Daoy (cell line): ENCODE measurements at places on chromosomes 7 and 10.
A peak's percentile ranks its signal among the peaks of the same experiment; 100 is the strongest.

- no peak for DNase-seq
Observed at GRCh38 chr10:28811639-28812349, 134.5 kb downstream of the BAMBI start.

DNA sequence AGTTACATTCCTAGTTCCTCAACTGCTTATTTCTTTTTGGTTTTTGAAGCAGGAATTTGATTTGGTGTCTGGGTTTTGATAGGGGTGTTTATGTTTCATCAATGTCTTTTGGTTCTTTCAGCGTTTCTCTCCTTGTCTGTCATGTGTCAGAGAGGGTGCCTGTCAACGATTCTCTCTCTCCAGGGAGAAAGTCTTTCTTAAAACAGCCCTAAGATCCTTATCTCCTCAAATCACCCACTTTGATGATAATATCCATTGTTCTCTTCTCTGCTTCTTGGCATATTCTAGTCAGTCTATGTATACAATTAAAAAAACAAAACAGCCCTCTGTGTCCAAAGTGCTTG lies 77.2 kb downstream of the TCF7L2 start:
- no peak for DNase-seq

- DNase-seq, result peak; percentile 96
Observed at GRCh38 chr10:58435297-58435985, 50.2 kb downstream of the TFAM start.

- DNase-seq, result peak; percentile 97
Observed at GRCh38 chr10:29658984-29659965, 24.5 kb upstream of the SVIL start.

- no peak for DNase-seq
Observed at GRCh38 chr7:93985101-93985500, 19.1 kb downstream of the BET1 start.

DNA sequence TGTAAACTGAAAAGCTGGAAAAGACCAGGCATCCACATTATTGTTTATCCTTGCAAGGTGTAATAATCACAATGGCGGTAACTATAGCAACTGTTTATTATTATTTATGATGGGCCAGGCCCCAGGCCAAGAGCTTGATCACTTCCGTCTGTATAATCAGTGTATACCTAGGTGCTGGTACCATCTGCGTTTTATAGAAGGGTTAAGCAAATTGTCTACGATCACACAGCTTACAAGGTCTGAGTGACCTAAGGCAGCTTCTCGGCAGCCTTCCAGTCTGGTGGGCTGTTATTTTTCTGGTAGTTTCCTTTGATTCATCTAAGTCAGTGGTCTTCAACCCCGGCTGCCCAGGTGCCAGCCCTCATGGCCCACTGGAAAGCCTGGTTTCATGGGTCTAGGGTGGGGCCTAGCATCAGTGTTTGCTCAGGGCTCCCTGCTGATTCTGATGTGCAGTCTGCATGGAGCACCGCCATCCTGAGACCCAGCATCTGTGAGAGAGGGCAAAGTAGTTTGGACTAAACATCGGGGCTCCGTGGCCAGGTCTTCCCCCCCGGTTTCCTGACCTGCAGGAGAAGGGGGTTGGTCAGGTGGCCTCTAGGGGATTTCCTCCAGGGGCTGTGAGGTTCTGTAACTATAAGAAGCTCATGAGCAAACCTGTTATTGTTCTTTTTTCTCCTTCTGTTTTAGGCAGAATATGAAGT lies 146.4 kb downstream of the RGS10 start:
- DNase-seq, result no peak

GRCh38 chr7:77330169-77330882 lies 85.8 kb downstream of the GSAP start:
- DNase-seq, result peak; percentile 81

- no peak for DNase-seq
Observed at GRCh38 chr7:75532639-75533038, 40.5 kb downstream of the SPDYE5 start.

DNA sequence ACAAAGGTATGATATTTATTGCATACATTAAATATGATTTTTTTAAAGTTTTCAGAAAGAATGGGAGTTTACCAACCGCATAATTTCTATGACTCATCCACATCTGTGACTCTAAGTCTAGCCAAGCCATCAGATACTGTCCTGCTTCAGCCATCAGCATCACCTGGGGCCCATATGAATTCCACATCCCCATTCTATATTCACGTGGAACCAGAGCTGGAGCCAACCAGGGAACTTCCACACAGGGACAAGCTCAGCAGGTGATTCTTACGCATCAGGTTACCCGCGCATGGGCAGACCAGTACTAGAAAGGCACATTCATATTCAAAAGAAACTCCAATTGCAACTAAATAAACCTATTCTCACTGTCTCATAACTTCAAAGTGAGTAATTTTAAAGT lies 817.7 kb upstream of the IGFBP3 start:
- no peak for DNase-seq

DNA sequence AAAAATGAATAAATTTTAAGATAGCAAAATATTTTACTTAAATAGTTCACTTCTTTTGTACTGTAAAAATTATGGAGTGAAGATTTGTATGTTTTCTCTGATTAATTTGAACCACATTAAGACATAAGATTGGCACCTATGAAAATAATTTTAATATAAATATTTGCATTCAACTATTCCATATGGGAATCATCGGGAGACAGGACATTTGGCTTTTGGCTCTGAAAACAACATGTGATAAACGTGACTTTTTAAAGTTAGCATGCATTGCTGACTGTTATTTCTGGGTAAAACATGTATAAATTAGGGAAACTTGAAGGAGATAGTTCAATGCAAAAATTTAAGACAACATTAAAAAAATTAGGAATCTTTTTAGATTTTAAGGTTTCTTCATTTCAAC lies 117.2 kb downstream of the SEMA3E start:
- no peak for DNase-seq

DNA sequence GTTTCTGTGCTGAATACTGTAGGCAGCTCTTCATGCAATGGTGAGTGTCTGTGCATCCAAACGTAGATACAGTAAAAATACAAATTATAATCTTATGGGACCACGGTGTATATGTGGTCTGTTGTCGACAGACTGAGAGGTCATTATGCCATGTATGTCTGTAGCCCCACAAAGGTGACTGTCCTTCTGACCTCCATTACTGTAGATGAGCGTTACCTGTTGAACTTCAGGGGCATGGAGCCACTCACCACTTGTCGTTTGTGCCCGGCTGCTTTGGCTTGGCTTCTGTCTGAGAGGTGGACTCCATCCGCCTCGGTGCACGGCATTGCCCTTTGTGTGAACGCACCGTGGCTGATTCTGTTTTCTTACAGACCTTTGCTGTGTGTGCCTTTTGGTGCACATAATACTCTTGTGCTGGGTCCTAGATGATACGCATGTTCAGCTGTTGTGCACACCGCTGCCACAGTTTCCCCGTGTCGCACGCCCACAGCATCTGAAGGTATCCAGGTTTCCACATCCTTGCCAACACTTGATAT lies 2.9 kb downstream of the UBE3C start:
- no peak for DNase-seq

DNA sequence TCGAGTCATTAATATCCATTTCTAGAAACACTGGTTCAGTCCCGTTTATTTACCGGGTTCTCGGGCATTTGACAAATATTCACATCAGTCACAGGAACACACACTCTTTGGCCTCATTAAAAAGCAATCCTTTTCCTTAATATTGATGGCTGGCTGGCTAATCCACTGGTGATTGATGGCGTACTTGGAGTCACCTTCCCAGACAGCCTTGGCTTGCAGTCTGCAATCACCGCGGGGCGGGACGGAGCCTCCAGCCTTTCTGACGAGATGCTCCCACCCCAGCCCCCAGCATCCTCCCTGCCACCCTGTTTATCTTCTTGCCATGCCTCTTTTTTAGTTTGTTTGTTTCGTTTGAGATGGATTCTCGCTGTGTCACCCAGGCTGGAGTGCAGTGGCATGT lies 36.6 kb downstream of the SRRM3 start:
- DNase-seq, result no peak

DNA sequence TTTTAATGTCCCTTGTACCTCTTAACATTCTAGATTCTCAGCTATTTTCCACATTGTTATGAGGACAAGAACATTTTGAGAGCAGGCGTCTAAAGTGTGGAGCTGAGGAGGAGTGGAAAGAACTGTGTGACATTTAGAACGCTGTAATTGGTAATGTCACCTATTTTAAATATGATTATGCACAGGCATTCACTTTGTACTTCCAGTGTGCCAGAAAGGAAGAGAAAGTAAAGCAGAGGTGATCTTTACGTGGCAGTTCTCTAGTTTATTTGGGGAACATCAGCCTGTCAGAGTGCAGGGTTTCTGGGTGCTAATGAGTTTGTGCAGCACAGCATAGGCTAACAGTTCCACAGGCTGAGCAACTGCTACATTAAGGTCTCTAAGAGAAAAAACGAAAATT lies 498.4 kb upstream of the POM121L12 start:
- DNase-seq, result no peak

GRCh38 chr10:52420656-52421055 lies 106.6 kb downstream of the DKK1 start:
- peak; percentile 23 for DNase-seq

DNA sequence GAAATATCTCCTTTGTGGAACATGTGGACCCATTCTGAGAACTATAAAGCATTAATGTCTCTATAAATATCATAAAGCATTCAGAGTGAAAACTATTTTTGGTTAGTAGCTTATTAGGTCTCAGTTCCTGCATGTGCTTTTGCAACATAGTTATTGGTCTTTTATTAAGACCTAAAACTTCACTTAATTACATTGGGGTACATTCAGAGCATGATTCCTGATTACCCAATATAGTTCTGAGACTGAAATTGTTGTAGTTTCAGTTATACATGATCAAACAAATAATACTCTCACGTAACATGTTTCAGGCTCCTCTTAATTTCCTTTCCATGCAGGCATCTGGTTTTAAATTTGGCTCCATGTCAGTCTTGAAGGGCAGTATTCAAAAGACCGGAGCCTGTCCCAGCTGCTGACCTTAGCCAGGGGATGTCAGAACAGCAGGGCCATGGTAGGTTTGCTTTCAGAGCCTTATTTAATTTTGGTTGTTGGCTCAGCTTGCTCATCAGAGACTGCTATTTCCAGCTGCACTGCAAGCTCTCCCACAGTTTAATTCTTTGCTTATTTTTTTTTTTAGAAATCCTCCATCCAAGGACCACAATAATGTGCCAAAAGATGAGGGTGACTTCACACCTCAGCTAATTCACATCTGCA lies 447.8 kb upstream of the FZD8 start:
- DNase-seq, result no peak
